Cardiac atrium fibroblast (primary cell): ENCODE measurements at places on chromosomes 4 and X. TPM values are rescaled to one million over a fixed set of nuclear protein-coding genes. Genes with fewer than 3 reads are reported as not detected.

Gene FGG
- total RNA-seq, result not detected in 2 replicates

Gene XG
- 1.1 and 1.8 TPM in 2 replicates for total RNA-seq

Gene PABPC1L2B
- not detected in 2 replicates for total RNA-seq

Gene COL4A6
- total RNA-seq, result 0.18 and 0.32 TPM in 2 replicates

Gene NDNF
- total RNA-seq, result under 0.01 and 0.16 TPM in 2 replicates

Gene NPY1R
- 2.6 and 3.6 TPM in 2 replicates for total RNA-seq

Gene KLHL8
- total RNA-seq, result 4.4 and 5.4 TPM in 2 replicates

Gene LIMCH1
- 12.6 and 22.7 TPM in 2 replicates for total RNA-seq

Gene UGT2B11
- total RNA-seq, result not detected in 2 replicates

Gene OPN1MW
- not detected in 2 replicates for total RNA-seq

Gene PABPC5
- total RNA-seq, result 1.6 and 3.6 TPM in 2 replicates

Gene GPM6B
- 15.3 and 38.2 TPM in 2 replicates for total RNA-seq

Gene CCNQ
- 33.8 and 36.5 TPM in 2 replicates for total RNA-seq

Gene F8A1
- total RNA-seq, result 0.72 and 1.9 TPM in 2 replicates

Gene XK
- under 0.01 and 0.32 TPM in 2 replicates for total RNA-seq

Gene SASH3
- total RNA-seq, result not detected in 2 replicates

Gene BTK
- total RNA-seq, result not detected in 2 replicates

Gene GLOD5
- total RNA-seq, result not detected in 2 replicates
